ENCODE measurements at places on chromosomes 13 and 19. TPM values are rescaled to one million over a fixed set of nuclear protein-coding genes. Genes with fewer than 3 reads are reported as not detected.

DNA sequence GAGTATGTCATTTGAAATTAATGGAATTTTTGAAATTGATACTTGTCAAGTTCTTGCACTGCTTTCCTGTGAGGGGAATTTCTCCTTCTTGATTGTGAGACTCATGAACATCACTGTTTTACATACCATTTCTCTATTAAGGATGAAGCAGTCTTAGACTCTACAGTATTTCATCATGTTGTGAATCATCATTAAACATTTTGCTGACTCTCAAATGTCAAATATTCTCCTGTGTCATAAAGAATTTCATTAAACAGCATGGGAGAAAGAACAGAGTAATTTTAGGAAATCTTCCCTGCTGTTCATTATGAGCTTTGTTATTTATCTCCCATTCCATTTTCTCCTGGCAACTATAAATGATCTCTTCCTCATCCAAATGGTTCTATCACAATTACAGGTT, 729.0 kb downstream of the PCDH9 start:
- H3K27me3 ChIP-seq, result no peaks in the 10 kb centered on the region
- no peak for DNase-seq
- no peak overlapping the region for H3K27ac ChIP-seq
- H3K4me1 ChIP-seq, result no peaks in the 10 kb centered on the region

DNA sequence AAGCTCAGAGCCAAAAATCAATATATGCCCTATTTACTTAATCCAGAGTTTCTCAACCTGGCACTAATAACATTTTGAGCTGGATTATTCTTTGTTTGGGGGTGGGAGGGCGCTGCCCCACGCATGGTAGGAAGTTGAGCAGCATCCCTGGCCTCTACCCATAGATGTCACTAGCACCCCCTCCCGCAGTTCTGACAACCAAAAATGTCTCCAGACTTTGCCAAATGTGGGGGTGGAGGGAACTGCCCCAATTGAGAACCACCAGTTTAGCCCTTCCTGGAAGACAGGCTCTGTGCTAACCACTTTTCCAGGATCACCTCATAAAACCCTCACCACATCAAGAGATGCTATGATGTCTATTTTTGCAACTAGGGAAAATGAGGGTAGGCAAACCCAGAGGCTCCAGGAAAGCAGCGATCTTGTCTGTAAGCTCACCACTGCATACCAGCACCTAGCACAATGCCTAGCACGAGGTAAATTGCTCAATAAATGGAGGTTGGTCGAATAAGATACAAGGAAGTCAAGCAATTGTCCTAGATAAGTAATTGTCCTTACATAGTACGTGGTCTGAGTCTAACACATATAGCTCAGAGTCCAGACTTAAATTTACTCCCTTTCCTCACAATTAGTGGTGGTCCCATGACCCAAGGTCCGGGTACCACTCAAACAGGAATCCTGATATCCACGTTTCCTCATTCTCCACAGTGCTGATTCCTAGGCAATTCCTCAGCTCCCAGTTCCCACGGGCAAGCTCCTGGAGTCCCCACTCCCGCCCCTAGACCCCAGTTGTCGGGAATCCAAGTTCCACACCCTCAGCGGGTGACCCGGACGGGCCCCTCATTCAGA, 892 bp downstream of the TRIR start:
- peaks cover 36% of the 10 kb centered on the region for H3K4me1 ChIP-seq
- peak overlapping the region; percentile 55 for H3K4me3 ChIP-seq
- H3K27ac ChIP-seq, result peak overlapping the region; percentile 62

- no peak overlapping the region for H3K27ac ChIP-seq
- peaks cover 12% of the 10 kb centered on the region for H3K4me1 ChIP-seq
- peaks cover 10% of the 10 kb centered on the region for H3K36me3 ChIP-seq
- peak overlapping the region; percentile 71 for H3K4me3 ChIP-seq
- peaks cover 3% of the 10 kb centered on the region for H3K27me3 ChIP-seq
- no peak for DNase-seq
Measured at GRCh38 chr19:40576151-40576584, 505 bp upstream of the SHKBP1 start.

- peaks cover 14% of the 10 kb centered on the region for H3K36me3 ChIP-seq
- H3K27me3 ChIP-seq, result no peaks in the 10 kb centered on the region
- peak overlapping the region; percentile 97 for H3K27ac ChIP-seq
- peak; percentile 71 for DNase-seq
Measured at GRCh38 chr19:36916991-36917390, 859 bp downstream of the ZNF568 start.

DNA sequence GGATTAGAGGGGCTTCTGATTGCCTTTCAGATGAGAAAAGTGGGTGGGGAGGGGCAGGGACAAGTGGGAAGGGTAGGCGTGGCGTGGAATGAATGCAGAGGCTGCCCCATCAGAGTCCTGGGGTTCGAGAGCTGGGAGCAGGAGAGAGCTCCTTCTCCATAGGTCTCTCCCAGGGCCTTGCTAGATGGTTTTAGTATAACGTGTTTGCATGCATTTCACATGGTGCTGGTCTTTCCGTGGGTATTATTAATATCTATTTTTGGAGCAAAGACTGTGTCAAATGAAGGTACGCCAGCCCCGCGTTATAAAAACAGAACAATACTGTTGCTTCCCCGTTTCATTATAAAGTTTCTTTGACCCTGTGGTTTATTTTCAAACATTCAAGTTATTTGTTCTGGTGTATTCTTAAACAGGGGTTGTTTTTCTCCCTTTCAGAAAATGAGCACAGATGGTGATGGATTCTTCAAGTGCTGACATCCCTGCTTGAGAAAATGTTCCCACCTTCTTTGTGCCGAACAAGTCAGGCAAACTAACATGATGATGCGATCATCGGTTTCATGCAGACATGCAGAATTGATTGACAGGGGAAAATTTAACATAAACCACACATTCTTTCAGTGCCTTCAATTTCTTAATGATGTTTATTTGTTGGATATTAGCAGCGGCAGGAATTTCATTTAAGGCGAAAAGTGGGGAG, 62.1 kb upstream of the ZNF536 start:
- no peaks in the 10 kb centered on the region for H3K36me3 ChIP-seq
- H3K4me3 ChIP-seq, result no peak overlapping the region
- no peak overlapping the region for H3K27ac ChIP-seq
- no peaks in the 10 kb centered on the region for H3K27me3 ChIP-seq
- DNase-seq, result no peak
- no peaks in the 10 kb centered on the region for H3K4me1 ChIP-seq

DNA sequence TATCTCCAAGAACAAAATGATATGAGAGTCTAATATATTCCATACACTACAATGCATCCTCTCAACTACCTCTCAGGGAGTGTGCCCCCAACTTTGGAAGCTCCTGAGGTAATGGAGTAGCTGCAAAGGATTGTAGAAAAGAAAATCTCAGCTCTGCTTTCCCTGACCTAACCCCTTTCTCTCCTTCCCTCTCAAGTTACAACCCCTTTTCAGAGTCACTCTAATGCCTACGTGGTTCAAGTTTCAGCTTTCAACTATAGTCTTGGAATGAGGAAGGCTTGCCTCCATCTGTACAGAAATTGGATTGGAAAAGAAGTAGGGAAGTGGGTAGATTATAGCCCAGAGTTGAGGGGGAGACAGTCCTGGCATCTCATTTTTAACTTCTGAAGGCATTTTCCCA, 256.0 kb downstream of the PCDH9 start:
- no peak for DNase-seq
- no peak overlapping the region for H3K4me3 ChIP-seq
- H3K27ac ChIP-seq, result no peak overlapping the region
- H3K27me3 ChIP-seq, result no peaks in the 10 kb centered on the region
- H3K4me1 ChIP-seq, result no peaks in the 10 kb centered on the region
- H3K36me3 ChIP-seq, result no peaks in the 10 kb centered on the region

DNA sequence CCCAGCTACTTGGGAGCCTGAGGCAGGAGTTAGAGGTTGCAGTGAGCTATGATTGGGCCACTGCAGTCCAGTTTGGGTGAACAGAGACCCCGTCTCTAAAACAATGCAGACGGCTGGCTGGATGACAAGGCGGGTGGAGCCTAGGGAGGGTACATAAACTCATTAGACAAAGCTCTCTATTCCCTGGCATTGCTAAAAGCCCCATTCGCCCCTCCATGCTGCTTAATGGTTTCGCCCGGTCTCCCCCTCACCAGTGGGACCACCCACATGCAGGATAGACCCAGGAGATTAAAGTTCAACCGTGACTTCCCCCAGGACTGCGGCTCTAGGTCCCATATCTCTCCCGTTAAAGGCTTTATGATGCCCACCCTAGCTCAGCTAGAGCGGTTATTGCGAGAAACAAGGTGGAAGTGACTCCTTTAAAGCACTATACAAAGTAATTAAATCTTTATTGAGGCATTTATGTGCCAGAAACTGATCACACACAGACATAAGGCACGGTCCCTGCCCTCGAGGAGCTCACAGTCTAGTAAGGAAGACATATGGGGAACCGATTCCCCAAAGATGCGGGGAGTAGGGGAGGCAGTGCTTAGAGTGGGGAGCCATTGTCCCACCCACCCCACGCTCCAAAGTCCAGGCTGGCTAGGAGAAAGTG, 4.9 kb downstream of the LYPD3 start:
- H3K4me1 ChIP-seq, result peaks cover 20% of the 10 kb centered on the region
- no peak for DNase-seq
- H3K4me3 ChIP-seq, result no peak overlapping the region
- H3K27me3 ChIP-seq, result peaks cover 16% of the 10 kb centered on the region
- H3K36me3 ChIP-seq, result no peaks in the 10 kb centered on the region

DNA sequence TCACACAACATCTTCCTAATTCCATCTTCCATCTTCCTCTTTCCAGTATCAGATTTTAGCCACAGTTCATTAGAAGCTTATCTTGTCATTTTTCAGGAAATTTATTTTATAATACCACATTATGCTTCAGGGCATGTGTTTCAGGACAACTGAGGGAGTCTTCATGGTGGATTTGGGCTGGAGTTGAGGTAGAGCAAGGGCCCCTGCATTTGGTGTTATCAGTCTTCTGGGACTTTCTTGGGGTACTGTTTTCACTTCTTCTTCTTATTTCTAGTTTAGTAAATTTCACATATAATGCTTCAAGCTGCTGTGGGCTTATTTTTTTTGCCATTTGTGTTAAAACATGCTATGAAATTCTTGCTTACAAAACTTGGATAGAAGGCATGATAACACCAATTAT, 188.7 kb downstream of the LHFPL6 start:
- peak overlapping the region; percentile 65 for H3K27ac ChIP-seq
- H3K4me3 ChIP-seq, result no peak overlapping the region
- no peaks in the 10 kb centered on the region for H3K27me3 ChIP-seq
- no peak for DNase-seq
- H3K4me1 ChIP-seq, result peaks cover 20% of the 10 kb centered on the region
- no peaks in the 10 kb centered on the region for H3K36me3 ChIP-seq

GRCh38 chr19:44891016-44891882, at the start of gene TOMM40:
TSS of gene TOMM40 (plus strand) at chr19:44891254. CDS start at chr19:44891416, 162 bp downstream.
- H3K36me3 ChIP-seq, result peaks cover 55% of the 10 kb centered on the region
- no peaks in the 10 kb centered on the region for H3K27me3 ChIP-seq
- peak; percentile 38 for DNase-seq
- peak within 1 kb of the TSS; percentile 62 for H3K4me3 ChIP-seq
- H3K4me1 ChIP-seq, result peaks cover 20% of the 10 kb centered on the region

- no peak overlapping the region for H3K27ac ChIP-seq
- H3K4me1 ChIP-seq, result no peaks in the 10 kb centered on the region
- no peak for DNase-seq
- H3K4me3 ChIP-seq, result no peak overlapping the region
- H3K27me3 ChIP-seq, result peaks cover 12% of the 10 kb centered on the region
Measured at GRCh38 chr13:99866781-99867180, 104.8 kb downstream of the ZIC5 start.

- peaks cover 13% of the 10 kb centered on the region for H3K27me3 ChIP-seq
- no peak for DNase-seq
- H3K27ac ChIP-seq, result no peak overlapping the region
Measured at GRCh38 chr13:30157616-30157993, 149.7 kb downstream of the KATNAL1 start.

DNA sequence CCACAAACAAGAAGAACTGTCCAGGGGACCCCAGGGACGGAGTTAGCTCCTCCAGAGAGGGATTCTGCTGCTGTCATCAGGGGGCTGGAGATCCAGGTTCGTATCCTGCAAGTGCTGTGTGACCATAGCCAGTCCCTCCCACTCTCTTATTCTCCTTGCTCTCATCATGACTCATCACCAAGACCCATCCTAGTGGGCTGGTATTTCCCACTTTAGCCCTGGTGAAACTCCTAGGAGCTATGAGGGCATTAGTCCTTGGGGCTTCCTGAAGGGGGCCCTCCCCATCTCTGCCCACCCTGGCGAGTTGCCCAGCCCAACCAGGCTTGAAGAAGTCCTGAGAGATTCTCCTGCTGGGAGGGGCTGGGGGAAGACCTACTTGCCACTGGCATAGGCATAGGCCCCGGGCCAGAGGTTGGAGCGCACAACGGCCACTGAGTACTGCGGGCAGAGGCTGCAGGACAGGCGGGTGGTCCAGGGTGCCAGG, 7.5 kb upstream of the DMWD start:
- no peak overlapping the region for H3K4me3 ChIP-seq
- peaks cover 2% of the 10 kb centered on the region for H3K27me3 ChIP-seq
- no peak overlapping the region for H3K27ac ChIP-seq
- peaks cover 16% of the 10 kb centered on the region for H3K4me1 ChIP-seq

DNA sequence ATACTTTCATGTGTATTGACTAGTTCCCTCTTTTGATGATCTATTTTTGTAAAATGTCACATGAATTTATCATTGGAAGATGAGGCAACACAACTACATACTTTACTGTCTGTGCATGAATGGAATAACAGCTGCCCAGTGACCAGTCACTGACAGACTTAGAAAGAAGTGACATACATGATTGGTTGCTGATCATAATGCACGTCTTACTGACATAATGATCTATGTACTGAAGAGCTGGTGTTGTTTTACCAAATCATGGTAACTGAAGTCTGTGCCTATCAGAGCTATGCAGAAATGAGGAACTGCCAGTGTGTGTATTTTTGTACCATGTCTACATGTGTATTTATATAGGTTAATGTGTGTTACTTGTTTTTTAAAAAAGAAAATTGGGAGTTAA, 26.5 kb downstream of the GPR18 start:
- no peak overlapping the region for H3K4me3 ChIP-seq
- peak overlapping the region; percentile 13 for H3K27ac ChIP-seq
- peak; percentile 55 for DNase-seq
- H3K27me3 ChIP-seq, result no peaks in the 10 kb centered on the region
- H3K4me1 ChIP-seq, result no peaks in the 10 kb centered on the region

- no peaks in the 10 kb centered on the region for H3K36me3 ChIP-seq
- peaks cover 24% of the 10 kb centered on the region for H3K4me1 ChIP-seq
- no peak overlapping the region for H3K27ac ChIP-seq
- peak overlapping the region; percentile 64 for H3K4me3 ChIP-seq
- no peaks in the 10 kb centered on the region for H3K27me3 ChIP-seq
- DNase-seq, result peak; percentile 45
Measured at GRCh38 chr19:34482380-34483250, 1.1 kb downstream of the WTIP start.

GRCh38 chr13:50711131-50711815, 132.2 kb downstream of the DLEU7 start:
- peak overlapping the region; percentile 77 for H3K27ac ChIP-seq
- peaks cover 28% of the 10 kb centered on the region for H3K4me1 ChIP-seq
- no peak for DNase-seq
- no peak overlapping the region for H3K4me3 ChIP-seq

GRCh38 chr13:54241719-54242118, 1213.1 kb downstream of the OLFM4 start:
- peak; percentile 25 for DNase-seq
- no peaks in the 10 kb centered on the region for H3K4me1 ChIP-seq
- no peaks in the 10 kb centered on the region for H3K36me3 ChIP-seq

The PSG2 gene
- 0.38 TPM for polyA plus RNA-seq

The KLK7 gene
- not detected for polyA plus RNA-seq

The TMEM145 gene
- 0.21 TPM for polyA plus RNA-seq

The RPS19 gene
- 2,898 TPM for polyA plus RNA-seq

The SYCN gene
- polyA plus RNA-seq, result not detected

The ZNF507 gene
- polyA plus RNA-seq, result 11.1 TPM

The TRPM4 gene
- polyA plus RNA-seq, result 28.7 TPM

The CYP2F1 gene
- not detected for polyA plus RNA-seq

The HCN2 gene
- 0.16 TPM for polyA plus RNA-seq

The FCHO1 gene
- polyA plus RNA-seq, result 0.38 TPM

The MUC16 gene
- polyA plus RNA-seq, result 0.21 TPM

The PINLYP gene
- polyA plus RNA-seq, result 7.0 TPM

The PTPRH gene
- polyA plus RNA-seq, result 0.29 TPM

The ANGPTL8 gene
- polyA plus RNA-seq, result not detected
